ENCODE measurements at places on chromosomes 5 and 9.

GRCh38 chr9:96484521-96484931 is 34.6 kb downstream of the HABP4 start:
- peak; percentile 43 for DNase-seq

GRCh38 chr5:137372773-137373160 is 126.4 kb downstream of the SPOCK1 start:
- DNase-seq: no peak

DNA sequence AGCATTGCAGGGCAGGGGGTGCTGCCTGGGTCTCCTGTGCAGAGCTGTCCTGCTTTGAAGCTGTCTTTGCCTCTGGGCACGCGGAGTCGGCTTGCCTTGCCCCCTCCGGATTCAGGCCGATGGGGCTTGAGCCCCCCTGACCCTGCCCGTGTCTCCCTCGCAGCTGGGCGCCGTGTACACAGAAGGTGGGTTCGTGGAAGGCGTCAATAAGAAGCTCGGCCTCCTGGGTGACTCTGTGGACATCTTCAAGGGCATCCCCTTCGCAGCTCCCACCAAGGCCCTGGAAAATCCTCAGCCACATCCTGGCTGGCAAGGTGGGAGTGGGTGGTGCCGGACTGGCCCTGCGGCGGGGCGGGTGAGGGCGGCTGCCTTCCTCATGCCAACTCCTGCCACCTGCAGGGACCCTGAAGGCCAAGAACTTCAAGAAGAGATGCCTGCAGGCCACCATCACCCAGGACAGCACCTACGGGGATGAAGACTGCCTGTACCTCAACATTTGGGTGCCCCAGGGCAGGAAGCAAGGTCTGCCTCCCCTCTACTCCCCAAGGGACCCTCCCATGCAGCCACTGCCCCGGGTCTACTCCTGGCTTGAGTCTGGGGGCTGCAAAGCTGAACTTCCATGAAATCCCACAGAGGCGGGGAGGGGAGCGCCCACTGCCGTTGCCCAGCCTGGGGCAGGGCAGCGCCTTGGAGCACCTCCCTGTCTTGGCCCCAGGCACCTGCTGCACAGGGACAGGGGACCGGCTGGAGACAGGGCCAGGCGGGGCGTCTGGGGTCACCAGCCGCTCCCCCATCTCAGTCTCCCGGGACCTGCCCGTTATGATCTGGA is 2.7 kb downstream of the CEL start:
- no peak for DNase-seq

GRCh38 chr5:32031089-32031488 is 143.0 kb downstream of the GOLPH3 start:
- DNase-seq: no peak

DNA sequence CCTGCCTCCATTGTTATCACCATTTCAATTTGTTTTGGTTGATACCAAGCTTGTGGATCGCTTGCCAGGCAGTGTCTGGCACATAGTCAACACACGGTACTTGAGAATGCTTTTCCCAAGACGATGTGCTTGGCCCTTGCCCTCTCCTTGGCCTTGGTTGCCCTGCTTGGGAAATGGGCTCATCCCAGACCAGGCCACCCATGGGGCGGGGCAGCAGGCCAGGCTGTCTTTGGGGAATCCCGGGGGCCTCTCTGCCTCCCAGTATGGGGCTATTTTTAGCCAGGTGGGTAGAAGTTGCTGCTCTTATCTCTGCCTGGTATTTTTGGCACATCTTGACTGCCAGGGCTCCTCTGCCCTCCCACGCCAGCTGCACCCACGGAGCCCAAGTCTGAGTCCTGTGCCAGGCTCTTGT is 49.9 kb downstream of the LMX1B start:
- no peak for DNase-seq

DNA sequence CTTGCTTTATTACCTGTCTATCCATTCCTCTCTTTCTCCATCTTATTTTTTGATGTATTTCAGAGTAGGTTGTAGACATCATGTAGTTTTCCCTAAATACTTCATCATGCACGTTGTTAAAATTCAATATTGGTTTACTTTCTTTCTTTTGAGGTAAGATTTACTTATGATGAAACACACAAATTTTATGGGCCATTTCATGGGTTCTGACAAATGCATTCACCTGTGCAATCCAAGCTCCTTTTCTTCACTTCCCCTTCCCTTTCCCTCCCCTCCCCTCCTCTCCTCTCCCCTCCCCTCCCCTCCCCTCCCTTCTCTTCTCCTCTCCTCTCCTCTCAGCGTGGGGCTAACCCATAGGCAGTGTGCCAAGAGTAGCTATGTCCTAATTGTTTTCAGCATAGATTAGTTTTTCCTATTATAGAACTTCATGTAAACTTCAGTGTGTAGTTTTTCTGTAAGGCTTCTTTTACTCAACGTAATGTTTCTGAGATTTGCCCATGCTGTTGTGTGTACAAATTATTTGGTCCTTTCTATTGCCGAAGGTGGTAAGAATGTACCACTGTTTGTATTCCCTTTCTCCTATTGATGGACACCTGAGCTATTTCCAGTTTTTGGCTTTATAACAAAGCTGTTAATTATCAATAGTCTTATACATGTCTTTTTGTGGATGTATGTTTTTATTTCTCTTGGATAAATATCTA is 92.9 kb upstream of the CLINT1 start:
- DNase-seq: no peak

Measured in GM12891 (cell line).